GM23248 (cell line): ENCODE measurements at places on chromosomes 11 and 22.
A peak's percentile ranks its signal among the peaks of the same experiment; 100 is the strongest.

DNA sequence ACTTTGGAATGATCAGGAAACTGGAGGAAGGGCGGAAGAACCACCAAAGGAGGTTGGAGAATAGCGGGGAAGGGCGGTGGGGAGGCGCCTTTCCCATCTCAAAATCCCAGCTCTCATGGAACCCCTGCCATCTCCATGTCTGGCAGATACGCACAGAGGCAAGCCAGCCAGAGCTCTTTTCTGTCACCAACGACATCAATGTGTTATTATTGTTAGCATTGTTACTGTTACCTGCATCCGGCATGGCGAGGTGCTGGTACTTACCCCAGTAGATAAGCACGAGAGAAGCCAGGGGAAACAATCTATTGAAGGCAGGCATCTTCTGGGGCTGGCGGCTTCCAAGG is 969 bp downstream of the SCN3B start:
- DNase-seq = no peak

GRCh38 chr11:58061813-58062212 is 31.1 kb downstream of the OR6Q1 start:
- DNase-seq = peak; percentile 96

- DNase-seq = peak; percentile 67
These were observed 1.0 kb downstream of the SUN2 start for GRCh38 chr22:38754751-38755154.

DNA sequence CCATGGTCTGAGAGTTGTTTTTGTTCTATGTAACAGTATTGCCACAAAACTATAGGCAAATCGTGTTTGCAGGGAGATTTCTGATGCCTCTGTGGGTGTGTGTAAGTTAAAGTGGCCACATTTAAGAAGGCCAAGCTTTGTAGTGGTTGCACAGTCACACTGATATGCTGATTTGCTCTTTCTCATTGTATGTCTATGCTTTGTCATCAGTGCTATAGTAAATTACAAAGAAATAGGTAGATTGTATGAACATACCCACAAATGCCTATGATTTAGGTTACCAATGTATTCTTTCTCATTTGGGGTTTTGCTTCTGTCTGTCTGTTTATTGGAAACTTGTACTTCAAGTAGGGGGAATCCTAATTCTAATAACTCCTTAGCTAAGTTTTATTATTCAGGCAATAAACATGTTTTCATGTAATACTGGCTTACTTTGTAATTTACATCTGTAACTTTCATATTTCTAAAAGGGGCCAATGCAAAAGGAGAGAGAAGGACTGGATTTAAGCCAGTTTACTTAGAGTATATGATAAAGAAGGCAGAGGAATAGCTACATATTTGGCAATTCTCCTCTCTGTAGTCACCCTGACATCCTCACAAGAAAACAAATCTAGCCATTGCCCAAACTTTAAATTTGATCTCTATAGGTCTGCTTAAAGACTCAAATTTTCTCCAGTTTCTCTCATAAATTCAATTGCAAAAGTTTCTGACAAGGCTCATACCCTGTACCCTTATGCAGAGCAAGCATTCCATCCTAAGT is 2.0 kb downstream of the FIBIN start:
- DNase-seq = peak; percentile 35

DNA sequence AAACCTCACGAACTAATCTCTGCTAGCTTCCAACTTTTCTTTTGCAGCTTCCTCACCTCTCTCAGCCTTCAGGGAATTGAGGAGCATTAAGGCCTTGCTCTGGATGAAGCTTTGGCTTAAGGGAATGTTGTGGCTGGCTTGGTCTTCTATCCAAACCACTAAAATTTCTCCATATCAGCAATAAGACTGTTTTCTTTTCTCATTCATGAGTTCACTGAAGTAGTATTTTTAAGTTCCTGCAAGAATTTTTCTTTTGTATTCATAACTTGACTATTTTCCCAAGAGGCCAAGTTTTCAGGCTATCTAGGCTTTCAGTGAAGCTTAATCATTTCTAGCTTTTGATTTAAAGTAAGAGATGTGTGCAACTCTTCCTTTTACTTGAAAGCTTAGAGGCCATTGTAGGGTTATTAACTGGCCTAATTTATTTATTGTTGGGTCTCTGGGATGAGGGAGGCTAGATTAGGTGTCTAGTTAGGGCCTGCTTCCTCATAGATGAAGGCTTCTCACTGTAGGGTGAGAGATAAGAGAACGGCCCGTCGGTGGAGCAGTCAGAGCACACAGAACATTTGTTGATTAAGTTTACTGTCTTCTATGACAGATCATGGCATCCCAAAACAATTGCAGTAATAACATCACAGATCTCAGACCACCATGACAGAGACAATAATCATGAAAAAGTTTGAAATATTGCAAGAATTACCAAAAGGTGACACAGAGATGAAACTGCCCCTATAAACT is 33.2 kb downstream of the CSF2RB start:
- peak; percentile 33 for DNase-seq

- peak; percentile 71 for DNase-seq
These were observed 1077.9 kb downstream of the DLG2 start for GRCh38 chr11:84549217-84549616.

- peak; percentile 95 for DNase-seq
These were observed 12.2 kb downstream of the MRGPRF start for GRCh38 chr11:69000831-69001242.

DNA sequence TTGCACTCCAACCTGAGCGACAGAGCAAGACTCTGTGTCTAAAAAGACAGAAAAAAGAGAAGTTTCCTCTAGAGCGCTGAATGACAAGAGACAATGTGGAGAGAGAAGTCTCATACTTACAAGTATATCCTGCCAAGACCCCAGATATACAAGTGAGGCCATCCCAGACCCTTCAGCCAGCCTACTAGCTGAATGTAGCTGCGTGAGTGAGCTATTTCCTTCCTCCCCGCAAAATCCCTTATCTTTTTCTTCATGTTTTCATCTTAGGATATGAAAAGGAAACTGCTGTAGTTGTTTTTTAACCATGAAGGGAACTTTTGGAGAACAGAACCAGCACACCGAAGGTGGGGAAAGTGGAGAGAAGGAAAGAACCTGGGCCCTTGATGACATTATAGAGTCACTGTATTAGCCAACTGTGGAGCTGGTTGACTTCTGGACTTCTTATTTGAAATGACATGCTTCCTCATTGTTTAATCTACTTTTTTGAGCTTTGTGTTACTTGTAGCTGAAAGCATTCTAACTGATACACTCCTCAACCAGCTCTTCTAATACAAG is 4.4 kb upstream of the DDX17 start:
- no peak for DNase-seq

DNA sequence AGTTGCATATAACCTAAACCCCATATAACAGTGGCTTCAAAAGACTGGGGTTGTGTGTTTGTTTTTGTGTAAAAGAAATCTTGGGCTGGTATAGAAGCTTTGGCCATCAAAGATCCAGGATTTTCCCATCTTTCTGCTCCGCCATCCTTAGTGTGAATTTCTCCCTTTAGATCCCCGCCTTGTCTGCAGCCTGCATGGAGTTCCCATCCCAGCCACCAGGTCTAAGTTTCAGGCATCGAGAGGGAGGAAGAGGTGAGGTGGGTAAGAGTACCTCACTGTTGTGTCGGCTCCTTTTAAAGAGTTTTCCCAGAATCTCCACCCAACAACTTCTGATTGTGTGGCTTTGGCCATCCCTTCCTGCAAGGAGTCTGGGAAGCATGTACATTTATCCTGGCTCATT is 195.5 kb upstream of the SORL1-AS1 start:
- no peak for DNase-seq

DNA sequence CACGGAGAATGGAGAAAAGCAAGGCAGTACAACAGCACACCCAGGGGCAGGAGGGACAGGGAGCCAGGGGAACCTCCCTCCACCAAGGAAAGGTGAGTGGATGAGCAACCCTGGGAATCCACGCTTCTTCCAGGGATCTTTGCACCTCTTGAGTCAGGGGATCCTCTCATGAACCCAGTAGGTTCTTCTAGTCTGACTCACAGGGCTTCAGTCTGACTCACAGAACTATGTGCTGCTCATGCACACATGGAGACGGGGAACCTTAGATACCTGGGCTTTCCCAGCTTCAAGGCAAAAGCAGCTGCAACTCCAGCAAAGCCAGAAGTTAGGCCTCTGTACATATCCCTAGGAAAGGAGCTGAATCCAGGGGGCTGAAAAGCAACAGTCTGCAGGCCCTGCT is 1021.4 kb upstream of the TENM4 start:
- no peak for DNase-seq

- DNase-seq = no peak
These were observed 977.0 kb upstream of the CHORDC1 start for GRCh38 chr11:91199866-91200265.

DNA sequence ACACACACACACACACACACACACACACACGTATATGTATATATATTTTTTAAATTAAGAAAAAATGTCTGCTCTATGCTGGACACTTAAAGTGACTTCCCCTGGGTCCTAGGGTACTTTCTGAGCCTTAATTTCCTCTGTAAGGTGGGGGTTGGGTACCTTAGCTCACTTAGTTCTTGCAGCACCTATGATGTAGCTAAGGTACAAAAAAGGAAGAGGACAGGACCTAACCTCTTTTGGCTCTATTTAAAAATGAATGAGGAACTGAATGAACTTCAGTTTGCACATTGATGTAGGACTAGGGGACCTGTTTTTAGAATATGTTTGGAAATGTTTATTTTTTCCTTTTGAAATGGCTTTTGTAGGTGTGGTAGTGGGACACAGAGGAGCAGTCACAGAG is 11.1 kb downstream of the SREBF2 start:
- no peak for DNase-seq

- DNase-seq = peak; percentile 11
These were observed at the start of gene MPZL2 for GRCh38 chr11:118263695-118264568. TSS of gene MPZL2 (minus strand) at chr11:118264297. CDS start at chr11:118264153, 144 bp downstream.

GRCh38 chr11:69677749-69678148 is 2.6 kb upstream of the LTO1 start:
- peak; percentile 37 for DNase-seq

- DNase-seq = no peak
These were observed 1.3 kb upstream of the DGKZ start for GRCh38 chr11:46345881-46346484.

GRCh38 chr11:64340671-64341335 is 799 bp downstream of the CCDC88B start:
- peak; percentile 25 for DNase-seq

DNA sequence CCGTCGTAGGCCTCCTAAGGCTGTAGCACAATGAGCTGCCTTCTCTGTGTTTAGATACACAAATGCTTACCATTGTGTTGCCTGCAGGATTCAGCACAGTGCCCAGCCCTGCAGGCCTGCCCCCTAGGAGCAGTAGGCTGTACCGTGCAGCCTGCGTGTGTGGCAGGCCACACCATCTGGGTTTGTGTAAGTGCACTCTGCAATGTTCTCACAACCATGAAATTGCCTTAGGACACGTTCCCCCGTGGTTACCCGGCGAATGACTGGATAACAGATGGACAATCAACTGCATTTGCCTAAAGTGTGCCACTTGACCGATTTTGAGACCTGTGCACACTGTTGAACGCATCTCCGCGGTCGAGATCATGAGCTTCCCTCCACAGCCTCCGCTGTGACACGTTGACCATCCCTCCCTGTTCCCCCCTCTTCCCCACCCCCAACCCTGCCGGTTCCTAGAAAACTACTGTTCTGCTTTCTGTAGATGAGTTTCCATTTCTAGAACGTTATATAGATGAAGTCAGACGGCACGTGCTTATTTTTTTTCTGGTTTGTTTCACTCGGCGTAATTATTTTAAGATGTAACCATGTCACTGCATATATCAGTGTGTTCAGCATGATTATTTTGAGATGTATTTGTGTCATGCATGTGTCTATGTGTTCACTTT is 22.2 kb upstream of the CTSD start:
- DNase-seq = no peak

GRCh38 chr22:19051381-19052072 is 70.7 kb downstream of the DGCR2 start:
- no peak for DNase-seq

DNA sequence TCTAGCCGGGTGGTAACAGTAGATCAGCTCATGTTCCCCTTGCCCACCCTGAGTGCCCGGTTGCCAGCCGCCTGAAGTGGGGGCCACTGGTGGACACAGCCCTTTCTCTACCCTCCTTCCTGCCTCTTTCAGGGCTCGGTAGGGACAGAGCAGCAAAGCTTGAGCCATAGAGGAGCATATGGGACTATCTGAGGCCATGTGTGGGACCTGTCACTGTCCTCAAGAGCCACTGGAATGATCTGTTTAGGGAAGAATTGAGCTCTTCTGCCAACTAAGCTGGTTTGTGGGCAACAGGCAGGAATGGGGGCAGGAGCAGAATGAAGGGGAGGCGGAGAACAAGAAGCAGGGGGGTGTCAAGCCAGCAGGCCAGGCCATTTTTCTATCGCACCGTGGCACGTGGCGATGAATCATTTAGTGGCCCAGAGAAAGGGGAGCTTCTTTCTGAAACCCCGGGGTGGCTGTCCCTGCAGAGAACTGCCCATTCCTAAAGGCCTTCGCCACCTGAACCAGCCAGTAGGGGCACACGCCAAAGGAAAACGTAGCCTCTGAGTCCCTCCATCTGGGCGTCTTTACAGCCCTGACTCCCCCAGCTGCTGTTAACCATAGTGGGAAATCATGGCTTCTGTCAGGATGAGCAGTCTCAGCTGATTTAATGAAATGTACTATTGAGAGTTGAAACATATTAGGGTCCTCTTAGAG is 8.8 kb downstream of the ASPHD2 start:
- DNase-seq = no peak

DNA sequence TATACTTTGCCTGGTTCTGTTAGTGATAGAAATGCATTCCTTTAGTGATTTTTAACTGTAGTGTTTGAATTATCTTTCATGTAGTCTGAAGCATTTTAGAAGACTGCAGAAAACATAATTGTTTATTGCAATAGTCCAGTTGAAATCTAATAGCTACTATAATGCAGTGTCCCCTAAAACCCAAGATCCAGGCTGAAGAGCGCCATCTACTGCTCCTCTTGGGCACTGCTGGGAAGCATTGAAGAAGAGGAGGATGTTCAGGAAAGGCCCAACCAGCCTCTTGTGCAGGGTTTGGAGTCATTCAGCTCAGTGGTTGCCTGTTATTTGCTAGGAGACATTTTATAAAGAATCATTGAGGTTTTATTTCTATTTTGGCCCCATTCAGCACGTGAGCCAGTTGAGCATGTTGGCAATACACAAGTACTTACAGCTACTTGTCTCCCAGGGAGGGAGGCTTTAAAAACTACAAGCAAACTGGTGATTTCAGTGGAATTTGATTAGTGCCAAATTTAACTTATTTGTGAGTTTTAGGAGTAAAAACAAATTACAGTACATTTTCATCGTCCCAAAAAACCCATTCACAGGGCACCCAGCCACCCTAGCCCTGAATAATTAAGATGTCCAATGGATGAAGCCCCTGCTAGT is 74.9 kb upstream of the HORMAD2 start:
- peak; percentile 70 for DNase-seq

- no peak for DNase-seq
These were observed 457.7 kb downstream of the BRD1 start for GRCh38 chr22:49369726-49370626.
